ENCODE measurements at places on chromosomes 12 and 14.
A peak's percentile ranks its signal among the peaks of the same experiment; 100 is the strongest.

DNA sequence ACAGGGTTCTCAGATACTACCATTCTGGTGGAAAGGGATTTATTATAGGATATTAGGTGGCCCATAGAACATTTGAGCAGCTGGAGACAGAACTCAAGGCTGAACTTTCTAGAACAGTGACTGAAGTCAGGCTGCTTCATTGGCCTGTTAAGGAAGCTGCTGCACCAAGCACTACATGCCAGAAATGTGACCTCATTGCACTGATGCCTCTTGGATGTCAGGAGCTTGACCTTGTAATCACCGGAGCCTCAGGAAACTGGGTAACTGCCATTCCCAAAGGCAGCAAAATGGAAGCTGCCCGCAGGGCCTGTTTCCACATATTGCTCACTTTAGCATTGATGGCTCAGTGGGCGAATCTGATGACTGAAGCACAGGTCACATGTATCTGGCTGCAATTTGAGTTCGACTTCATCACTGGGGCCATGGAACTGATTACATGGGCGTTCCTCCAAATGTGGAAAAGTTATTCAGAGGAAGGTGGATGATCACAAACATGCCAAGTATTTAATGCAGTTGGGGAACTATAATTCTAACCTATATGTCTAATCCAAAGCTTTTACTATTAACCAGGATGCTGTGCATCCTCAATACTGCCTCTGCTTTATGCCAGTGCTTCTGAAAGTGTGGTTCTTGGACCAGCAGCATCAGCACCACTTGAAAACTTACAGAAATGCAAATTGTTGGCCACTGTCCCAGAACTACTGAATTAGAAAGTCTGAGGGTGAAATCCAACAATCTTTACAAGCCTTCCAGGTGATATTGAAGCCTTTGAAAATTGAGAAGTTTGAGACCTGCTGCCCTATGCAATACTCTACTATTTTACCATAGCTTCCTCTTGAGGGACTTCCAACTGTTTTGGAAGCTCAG is 337.2 kb upstream of the NAV3 start:
- peak; percentile 16 for DNase-seq

GRCh38 chr14:68178282-68178681 is 358.7 kb downstream of the RAD51B start:
- DNase-seq = no peak

- peak; percentile 40 for DNase-seq
These were observed 48.7 kb downstream of the NEUROD4 start for GRCh38 chr12:55068416-55069010.

DNA sequence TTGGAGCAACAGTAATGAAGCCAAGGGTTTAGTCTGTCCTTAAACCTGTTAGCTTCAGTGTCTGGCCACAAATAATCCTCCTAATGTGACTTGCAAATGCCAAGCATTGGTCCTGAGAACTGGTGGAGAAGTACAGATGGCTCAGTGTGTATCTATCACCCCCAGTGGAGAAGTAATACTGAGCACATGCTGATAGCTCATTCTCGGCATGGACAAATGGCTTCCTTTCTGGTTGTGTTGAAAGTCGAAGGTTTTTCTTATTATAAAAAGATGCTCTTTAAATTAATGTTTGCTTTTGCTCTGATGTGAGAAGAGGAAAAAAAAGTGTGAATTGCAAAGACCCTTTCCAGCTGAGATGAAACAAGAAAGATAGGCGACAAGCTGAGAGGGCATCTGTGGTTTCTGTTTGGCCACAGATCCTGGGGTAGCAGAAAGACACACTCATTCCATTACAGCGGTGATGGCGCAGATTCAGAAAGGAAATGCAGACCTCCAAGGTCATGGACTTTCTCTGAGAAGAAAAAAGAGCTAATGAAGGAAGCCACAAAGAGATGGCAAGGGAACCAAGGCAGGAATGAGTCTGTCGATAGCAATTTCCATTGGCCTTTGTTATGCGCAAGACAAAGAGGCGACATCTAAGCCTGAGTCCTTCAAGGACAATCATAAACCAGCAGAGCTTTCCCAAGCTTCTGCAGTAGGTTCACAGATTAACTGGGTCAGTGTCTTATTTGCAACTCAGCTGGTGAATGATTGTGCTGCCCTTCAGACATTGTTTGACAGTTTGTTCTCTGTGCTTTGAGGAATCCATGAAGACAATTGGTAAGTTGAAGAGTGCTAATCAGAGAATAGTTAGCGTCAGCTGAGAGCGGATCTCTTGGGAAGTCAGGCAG is 155.5 kb upstream of the RGS6 start:
- no peak for DNase-seq

DNA sequence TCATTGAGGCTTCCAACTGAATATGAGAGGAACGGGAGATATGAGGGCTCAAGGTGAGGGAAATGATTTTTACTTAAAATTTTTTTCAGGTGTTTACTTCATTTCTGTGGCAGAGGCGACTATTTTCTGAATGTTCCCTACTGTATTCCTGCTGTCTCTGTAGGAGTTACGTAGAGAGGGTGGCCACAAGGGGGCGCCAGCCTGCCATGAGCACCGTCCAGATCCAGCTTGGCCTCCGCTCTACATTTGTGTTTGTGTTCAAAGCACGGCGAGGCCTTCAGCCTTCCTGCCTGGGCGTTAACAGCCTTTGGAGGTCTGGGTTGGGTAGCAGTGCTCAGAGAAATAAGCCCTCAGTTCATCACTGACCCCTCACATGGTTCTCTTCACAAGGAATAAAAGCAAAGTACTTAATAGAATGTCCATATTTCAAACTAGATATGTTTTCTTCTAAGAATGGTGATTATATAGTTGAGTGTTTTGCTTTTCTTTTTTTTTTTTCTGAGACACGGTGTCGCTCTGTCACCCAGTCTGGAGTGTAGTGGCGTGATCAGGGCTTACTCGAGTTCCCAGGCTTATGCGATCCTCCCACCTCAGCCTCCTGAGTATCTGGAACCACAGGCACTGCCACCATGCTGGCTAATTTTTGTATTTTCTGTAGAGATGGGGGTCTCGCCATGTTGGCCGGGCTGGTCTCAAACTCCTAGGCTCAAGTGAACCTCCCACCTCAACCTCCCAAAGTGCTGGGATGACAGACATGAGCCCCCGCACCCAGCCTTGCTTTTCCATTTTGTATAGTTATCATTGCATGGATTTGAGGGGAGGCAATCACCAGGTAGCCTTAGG is 22.3 kb downstream of the CKB start:
- DNase-seq = peak; percentile 96
